Left ventricle myocardium superior (tissue), 1 donor: ENCODE measurements at places on chromosomes 1 and 21. TPM values are rescaled to one million over a fixed set of nuclear protein-coding genes. Genes with fewer than 3 reads are reported as not detected.

Gene GUCA2B
- total RNA-seq = not detected

Gene S100A12
- total RNA-seq = 3.5 TPM

Gene EDARADD
- 3.0 TPM for total RNA-seq

Gene RGS4
- total RNA-seq = 0.52 TPM

Gene FCER1G
- 24.8 TPM for total RNA-seq

Gene KCNJ9
- total RNA-seq = not detected

GRCh38 chr1:203465146-203465798, 10.3 kb upstream of the PRELP start:
- DNase-seq = no peak

GRCh38 chr1:101314244-101314643, 77.4 kb downstream of the S1PR1 start:
- no peak for DNase-seq

GRCh38 chr1:155044812-155045657, 6.1 kb upstream of the ADAM15 start:
- peak; percentile 85 for DNase-seq

- peak; percentile 57 for DNase-seq
Measured at GRCh38 chr1:14968251-14968851, 185.2 kb upstream of the TMEM51 start.

GRCh38 chr1:46690931-46691421, 19.3 kb downstream of the TEX38 start:
- no peak for DNase-seq

DNA sequence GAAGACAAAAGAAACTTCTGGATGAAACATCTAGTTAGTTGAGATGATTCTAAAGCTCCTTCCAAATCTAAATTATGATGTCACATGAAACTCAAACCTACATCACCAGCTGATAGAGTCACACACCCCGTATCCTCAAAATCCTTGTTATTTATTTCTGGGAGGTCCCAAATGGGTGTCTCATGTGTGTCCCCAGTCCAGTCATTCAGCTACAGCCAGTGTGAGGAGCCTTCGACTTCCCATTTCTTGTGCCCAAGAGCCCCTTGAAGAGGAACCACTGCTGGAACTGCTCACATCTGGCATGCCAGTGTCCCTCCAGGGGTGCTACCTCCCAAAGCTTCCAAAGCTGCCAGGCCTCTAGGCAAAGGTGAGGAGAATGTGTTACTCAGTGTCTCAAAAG, 32.5 kb upstream of the KCNA3 start:
- DNase-seq = no peak

DNA sequence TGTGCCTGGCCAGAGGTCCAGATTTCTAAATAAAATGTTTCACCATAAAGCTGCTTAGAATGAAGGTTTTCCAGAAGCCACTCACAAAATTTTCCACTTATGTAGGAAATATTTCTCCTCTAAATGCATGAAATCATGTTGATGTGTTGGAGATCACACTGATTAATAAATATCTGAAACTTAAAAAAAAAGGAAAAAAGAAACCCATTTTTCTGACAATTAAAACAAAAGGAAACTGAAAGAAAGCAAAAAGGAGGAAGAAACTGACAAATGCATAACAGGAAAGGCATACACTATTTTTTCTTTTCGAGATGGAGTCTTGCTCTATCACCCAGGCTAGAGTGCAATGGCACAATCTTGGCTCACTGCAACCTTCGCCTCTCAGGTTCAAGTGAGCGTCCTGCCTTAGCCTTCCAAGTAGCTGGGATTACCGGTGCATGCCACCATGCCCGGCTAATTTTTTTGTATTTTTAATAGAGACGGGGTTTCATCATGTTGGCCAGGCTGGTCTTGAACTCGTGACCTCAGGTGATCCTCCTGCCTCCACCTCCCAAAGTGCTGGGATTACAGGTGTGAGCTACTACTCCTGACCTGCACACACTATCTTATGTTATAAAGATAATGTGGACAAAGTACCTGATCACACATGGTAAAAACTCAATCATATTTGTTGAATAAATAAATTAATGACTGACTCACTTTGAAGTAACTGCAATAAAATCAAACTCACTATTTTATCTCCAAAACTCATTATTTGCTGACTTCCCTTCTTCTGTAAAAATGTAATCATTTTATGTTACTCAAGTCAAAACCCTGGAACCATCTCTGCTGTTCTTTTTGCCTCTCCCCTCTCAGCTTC, 149.8 kb upstream of the NR5A2 start:
- DNase-seq = no peak

GRCh38 chr1:43711524-43712386, 4.4 kb downstream of the ST3GAL3 start:
- DNase-seq = no peak

DNA sequence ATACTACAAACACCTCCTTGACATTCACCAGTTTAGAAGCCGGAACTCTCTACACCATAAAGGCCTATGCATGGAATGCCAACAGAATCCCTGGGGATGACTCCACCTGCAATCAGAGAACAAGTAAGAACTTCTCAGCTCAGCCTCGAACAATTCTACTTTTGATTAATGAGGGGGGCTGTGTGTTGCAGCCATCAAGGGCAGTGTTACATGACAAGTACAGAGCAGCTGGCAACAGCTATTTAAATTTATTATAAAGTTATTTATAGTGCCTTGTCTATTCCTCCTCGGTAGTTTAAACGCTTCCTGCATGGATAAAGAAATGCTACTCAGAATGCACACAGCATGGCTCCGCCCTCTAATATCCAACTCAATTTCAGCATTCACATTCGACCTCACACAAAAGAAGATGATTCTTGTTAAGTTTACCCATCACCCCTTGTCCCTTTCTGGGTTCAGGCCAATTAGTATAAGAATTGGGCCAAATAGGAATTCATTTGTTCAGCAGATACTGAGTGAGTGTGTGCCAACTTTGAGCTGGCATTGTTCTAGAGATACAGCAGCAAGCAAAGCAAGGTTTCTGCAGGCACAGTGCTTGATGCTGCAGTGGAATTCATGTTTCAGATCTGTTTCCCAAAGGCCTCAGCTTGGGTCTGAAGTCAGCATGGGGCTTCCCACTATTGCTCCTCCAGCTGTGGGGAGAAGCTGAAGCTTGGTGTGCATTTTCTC, 6.4 kb downstream of the FNDC7 start:
- DNase-seq = no peak

DNA sequence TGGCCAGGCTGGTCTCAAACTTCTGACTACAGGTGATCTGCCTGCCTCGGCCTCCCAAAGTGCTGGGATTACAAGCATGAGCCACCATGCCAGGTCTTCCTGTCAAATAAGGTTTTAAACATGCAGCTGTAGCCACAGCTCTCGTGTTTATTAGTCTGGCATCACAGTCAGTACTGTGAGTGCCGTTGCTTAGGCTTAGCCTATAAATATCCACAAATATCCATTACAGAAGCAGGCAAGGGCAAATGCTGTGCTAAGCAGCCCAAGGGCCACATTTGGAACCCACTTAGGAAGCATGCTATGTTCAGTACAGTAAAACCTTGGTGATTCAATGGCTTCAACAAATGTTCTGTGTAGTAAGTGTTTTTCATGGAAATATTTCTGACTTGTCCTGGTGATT, 75.9 kb downstream of the KIF1B start:
- DNase-seq = peak; percentile 38

- DNase-seq = no peak
Measured at GRCh38 chr1:234611225-234611846, 1.4 kb upstream of the IRF2BP2 start.

DNA sequence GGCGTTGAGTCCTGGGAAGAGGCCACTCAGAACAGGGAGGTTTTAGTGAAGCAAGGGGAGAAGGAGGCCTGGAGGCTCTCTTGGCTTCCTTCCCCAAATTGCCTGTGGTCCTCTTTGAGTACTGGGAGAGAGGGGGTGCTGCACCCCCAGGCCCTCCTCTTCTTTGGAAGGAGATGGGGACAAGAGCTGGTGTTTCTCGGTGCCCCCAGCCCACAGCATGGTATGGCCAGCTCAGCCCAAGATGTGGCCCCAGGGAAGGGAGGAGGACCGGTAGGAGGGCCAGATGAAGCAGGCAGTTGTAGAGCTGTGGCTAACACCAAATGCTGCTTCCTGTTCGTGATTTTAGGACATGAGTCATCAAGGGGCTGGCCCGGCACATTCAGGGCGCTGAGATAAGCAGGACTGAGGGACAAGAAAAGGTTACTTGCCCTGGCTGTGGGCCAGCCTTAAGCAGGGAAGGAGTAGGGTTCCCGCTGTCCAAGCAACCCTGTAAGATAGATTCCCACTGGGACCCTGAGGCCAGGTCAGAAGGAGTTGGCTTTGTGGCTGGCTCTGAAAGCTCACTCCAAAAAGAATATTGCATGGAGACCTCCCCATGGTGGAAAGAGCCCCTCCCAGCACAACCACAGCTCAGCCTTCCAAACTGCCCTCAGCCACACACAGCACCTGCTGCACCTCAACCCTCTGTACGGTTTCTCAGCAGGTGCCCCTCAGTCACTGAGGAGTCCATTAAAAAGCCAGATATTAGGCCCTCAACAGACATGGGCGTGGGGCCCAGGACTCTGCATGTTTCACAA, 4.9 kb upstream of the TNFRSF1B start:
- DNase-seq = peak; percentile 93
